Ovary (tissue), 10 donors: ENCODE measurements at places on chromosomes 6 and 20. TPM values are rescaled to one million over a fixed set of nuclear protein-coding genes. Genes with fewer than 3 reads are reported as not detected.

GRCh38 chr6:135871878-135872277 is 20.4 kb downstream of the PDE7B start:
- H3K4me3 ChIP-seq, result no peak overlapping the region
- no peak overlapping the region for H3K27ac ChIP-seq
- no peaks in the 10 kb centered on the region for H3K36me3 ChIP-seq
- DNase-seq, result no peak
- H3K27me3 ChIP-seq, result no peaks in the 10 kb centered on the region

- H3K4me1 ChIP-seq, result peaks cover 17% of the 10 kb centered on the region
- DNase-seq, result peak; percentile 92
- H3K4me3 ChIP-seq, result no peak overlapping the region
- peak overlapping the region; percentile 60 for H3K27ac ChIP-seq
- H3K36me3 ChIP-seq, result no peaks in the 10 kb centered on the region
Observed at GRCh38 chr6:36666826-36667591, 11.5 kb upstream of the CDKN1A start.

RHAG gene
- total RNA-seq, result not detected

- H3K27me3 ChIP-seq, result no peaks in the 10 kb centered on the region
- peak; percentile 24 for DNase-seq
Observed at GRCh38 chr6:138107752-138108592, 753 bp upstream of the PERP start.

DNA sequence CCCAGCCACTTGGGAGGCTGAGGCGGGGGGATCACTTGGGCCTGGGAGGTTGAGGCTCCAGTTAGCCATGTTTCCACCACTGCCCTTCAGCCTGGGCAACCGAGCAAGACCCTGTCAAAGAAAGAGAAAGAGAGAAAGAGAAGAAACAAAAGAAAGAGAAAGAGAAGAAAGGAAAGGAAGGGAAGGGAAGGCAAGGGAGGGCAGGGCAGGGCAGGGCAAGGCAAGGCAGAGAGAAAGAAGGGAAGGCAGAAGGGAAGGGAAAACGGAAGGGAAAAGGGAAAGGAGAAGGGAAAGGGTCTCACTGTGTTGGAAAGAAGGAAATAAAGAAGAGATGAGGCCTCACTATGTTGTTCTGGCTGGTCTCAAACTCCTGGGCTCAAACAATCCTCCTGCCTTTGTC is 47.8 kb upstream of the PBOV1 start:
- no peak overlapping the region for H3K4me3 ChIP-seq
- no peak overlapping the region for H3K27ac ChIP-seq
- H3K4me1 ChIP-seq, result no peaks in the 10 kb centered on the region
- no peaks in the 10 kb centered on the region for H3K36me3 ChIP-seq
- no peak for DNase-seq

GRCh38 chr6:1081551-1082284 is 230.2 kb upstream of the FOXQ1 start:
- no peak for DNase-seq
- no peaks in the 10 kb centered on the region for H3K36me3 ChIP-seq
- H3K27me3 ChIP-seq, result no peaks in the 10 kb centered on the region
- no peak overlapping the region for H3K27ac ChIP-seq
- H3K4me3 ChIP-seq, result no peak overlapping the region
- no peaks in the 10 kb centered on the region for H3K4me1 ChIP-seq

PBOV1 gene
- not detected for total RNA-seq

UNC5CL gene
- 1.3 TPM for total RNA-seq

SASH1 gene
- 8.9 TPM for total RNA-seq

DNA sequence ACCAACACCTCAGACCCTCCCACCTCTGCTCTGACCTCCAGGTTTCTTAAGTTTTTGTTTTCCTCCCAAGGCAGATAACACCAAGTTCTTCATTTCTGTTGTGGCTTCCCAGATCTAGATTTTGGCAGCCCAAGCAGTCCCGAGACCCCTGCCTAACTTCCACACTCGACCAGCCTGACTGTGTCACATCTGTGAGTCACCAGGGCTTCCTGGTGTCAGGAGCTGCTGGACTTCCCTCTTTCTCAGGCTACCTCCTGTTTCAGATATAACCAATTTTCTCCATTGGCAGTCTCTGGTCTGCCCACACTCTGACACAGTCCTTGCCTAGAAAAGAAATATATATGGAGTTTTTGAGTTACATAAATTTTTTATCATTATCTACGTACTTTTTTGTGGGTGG is 46.1 kb upstream of the CCN6 start:
- H3K27ac ChIP-seq, result no peak overlapping the region
- H3K36me3 ChIP-seq, result no peaks in the 10 kb centered on the region
- peaks cover 9% of the 10 kb centered on the region for H3K4me1 ChIP-seq
- H3K4me3 ChIP-seq, result no peak overlapping the region

DNA sequence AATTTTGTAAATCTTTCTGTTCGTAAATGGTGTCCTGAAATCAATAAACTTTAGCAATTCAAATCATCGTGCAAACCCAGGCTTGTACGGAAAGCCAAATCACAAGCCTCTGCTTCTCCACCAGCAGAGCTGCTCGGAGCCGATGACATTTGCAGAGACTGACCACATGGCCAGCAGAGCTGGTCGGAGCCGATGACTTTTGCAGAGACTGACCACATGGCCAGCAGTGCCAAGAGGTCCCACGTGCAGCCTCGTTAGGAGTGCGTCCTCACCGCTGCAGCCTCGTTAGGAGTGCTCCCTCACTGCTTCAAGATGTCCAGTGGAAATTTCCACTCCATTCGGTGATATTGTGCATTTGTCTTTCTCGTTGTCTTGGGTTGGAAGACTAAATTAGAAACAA is 28.5 kb downstream of the SMOC2 start:
- no peak overlapping the region for H3K4me3 ChIP-seq
- no peak overlapping the region for H3K27ac ChIP-seq
- peaks cover 7% of the 10 kb centered on the region for H3K4me1 ChIP-seq
- DNase-seq, result no peak

GRCh38 chr6:50305660-50306059 is 255.9 kb upstream of the DEFB112 start:
- H3K27me3 ChIP-seq, result no peaks in the 10 kb centered on the region
- no peaks in the 10 kb centered on the region for H3K36me3 ChIP-seq
- no peak for DNase-seq
- no peak overlapping the region for H3K27ac ChIP-seq
- H3K4me3 ChIP-seq, result no peak overlapping the region
